ENCODE measurements at places on chromosomes 2 and 18.

GRCh38 chr2:127175041-127175721, 44.9 kb downstream of the CYP27C1 start:
- DNase-seq = no peak

- DNase-seq = no peak
These were observed 61.8 kb upstream of the SLC66A3 start for GRCh38 chr2:11093467-11093866.

DNA sequence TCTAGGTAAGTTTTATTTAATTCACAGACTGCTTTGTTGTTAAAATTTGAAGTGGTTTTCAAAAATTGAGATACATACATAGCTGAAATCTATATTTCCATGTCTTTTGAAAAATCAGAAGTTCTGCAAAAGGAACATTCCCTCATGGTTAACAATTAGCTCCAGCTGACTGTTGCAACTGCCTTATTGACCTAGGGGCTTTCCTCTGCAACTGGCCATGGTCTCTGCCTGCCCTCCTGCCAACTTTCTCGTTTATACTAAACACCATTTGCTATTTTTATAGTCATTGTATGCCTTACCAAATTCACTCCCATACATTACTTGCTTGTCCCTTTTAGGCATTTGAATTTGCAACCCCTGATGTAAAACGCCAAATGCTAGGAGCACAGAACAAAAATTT, 107.2 kb downstream of the PID1 start:
- DNase-seq = no peak

DNA sequence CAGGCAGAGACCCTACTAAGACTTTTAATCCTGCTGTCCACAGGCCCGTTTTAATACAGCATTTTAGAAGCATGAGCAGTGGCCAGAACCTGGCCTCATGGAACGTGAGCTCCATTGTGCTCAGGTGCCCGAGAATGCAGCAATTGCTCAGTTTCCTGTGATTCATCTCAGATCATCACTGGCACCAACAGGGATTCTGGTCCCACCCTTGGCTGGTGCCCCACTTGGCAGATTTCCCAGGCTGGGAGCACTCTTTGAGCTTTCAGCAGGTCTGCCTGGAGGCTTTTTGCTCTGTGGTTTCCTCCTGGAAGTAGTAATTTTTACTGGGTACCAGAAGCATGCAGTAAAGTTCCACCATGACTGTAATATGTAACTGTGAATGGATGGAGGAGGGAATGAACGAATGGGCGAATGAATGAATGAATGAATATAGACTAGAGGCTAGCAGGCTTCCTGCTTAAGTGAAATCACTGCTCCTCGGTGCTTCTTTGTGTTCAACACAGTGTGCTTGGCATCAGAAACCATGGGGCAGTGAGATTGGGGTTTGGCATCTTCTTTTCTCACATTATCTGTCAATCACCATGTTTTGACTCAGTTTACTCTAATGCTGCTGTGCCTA, 312.9 kb downstream of the PRKCE start:
- no peak for DNase-seq

GRCh38 chr2:51782921-51783765, 751.2 kb upstream of the NRXN1 start:
- no peak for DNase-seq

DNA sequence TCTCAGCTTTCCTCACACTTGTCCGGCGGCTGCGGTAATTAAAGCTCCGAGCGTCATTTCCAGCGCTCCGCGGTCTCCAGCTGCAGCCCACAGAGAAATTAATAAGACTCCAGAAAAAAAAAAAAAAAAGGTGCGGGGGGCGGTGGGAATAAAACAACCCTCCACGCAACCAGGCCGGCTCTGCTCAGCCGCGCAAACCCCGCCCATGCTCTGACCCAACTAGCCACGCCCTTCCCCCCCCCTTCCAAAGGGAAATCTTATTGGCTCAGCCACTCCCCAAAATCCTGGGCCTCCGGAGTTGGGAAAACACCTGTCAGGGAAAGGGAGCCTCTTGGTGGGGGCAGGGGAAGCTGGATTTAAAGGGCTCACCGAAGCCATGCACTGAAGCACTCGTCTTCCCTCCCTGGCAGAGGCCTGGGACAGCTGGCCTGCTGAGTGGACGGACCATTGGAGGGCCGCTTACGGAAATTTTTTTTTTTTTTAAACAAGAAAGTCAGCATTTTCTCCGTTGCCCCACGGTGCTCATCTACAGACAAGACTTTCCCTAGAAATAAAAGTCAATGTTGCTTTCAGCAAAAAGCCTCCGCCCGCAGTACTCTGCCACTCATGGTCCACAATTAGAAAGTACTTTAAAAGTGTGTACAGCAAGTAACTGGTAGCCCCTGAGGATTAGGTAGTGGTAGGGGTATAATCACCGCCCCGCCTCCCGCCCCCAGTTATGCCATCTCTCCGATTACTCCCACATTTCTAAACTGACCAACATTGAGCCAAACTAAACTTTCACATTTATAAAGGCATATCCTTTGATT, 674 bp upstream of the ERBB4 start:
- no peak for DNase-seq
